ENCODE measurements at places on chromosomes 7 and 10.

DNA sequence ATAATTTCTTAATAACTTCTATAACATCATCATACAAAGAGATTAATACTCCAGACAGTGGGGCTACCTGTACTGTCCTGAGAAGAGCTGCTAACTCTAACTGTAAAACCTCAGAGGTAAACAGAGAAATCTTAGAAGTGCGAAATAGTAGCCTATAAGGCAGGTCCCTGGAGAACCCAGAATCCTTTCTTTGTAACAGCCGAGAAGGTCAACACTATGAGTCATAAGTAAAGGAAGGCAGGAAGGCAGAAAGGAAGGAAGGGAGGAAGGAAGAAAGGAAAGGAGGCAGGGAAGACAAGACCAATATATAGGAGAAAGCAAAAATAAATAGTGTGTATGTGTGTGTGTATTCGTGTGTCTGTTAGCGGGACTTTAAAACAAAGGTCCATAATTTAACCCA is 540.6 kb downstream of the ZWINT start:
- DNase-seq = no peak

GRCh38 chr7:66682350-66683093 is 53.8 kb downstream of the KCTD7 start:
- DNase-seq = no peak

GRCh38 chr7:155644971-155645509 is 579 bp downstream of the RBM33 start:
- DNase-seq = peak; percentile 18

DNA sequence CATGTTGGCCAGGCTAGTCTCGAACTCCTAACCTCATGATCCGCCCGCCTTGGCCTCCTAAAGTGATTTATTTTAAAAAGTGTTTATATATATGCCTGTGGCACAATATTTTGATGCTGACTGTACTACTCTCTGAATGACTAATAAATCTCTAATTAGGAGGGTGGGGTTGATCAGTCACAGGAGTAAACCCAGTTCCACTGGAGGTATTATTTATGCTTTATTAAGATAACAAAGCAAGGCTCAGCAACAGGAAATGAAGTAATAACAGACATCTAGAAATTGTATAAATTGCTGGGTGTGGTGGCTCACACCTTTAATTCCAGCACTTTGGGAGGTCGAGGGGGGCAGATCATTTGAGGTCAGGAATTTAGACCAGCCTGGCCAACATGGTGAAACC is 26.0 kb upstream of the MCU start:
- DNase-seq = no peak

GRCh38 chr10:125102821-125103220 is 57.5 kb downstream of the CTBP2 start:
- DNase-seq = no peak

- DNase-seq = no peak
Measured at GRCh38 chr7:105210721-105211205, 178.0 kb downstream of the SRPK2 start.

GRCh38 chr7:122306320-122307227 is 2.0 kb upstream of the FEZF1 start:
- no peak for DNase-seq

DNA sequence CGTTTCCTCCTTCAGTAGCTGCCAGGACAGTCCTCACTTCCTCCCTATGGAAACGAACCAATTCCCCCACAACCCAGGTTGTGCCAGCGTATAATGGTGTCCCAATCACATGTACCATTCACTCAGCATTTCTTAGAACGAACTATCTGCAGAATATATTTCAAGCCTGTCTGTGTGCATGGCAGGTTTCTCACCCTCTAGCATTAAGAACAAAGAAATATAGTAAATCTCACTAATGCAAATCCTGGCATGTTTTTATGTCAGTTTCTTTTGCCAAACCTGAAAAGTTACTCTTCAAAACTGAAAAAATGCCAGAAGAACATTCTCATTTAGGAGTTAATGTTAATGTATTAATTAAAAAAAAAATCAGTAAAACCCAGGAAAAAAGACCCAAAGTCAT is 405.9 kb upstream of the KLF6 start:
- DNase-seq = no peak

GRCh38 chr10:15208221-15208620 is 39.7 kb upstream of the NMT2 start:
- DNase-seq = no peak

GRCh38 chr7:34096777-34097176 is 191.4 kb downstream of the BMPER start:
- no peak for DNase-seq

GRCh38 chr7:75688200-75689136 is 50.3 kb downstream of the HIP1 start:
- no peak for DNase-seq

DNA sequence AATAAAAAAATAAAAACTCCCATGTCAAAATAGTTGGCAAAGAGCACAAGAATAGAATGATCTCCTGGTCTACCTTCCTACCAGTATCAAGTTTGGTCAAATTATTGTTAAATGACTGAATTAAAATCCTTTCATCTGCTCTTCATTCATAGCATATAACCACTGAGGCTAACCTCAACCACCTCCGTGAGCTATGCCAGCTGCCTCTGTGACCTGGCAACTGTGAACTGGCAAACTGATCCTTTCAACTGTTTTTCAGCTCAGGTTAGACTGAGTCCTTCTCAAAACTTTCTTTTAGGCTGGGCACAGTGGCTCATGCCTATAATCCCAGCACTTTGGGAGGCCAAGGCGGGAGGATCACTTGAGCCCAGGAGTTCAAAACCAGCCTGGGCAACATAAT is 36.1 kb downstream of the NUDCD3 start:
- DNase-seq = no peak

- no peak for DNase-seq
Measured at GRCh38 chr7:157265051-157265450, 71.8 kb upstream of the DNAJB6 start.

GRCh38 chr7:140597428-140597949 is 43.1 kb downstream of the DENND2A start:
- DNase-seq = no peak
